ENCODE measurements at places on chromosomes 1 and 21. TPM values are rescaled to one million over a fixed set of nuclear protein-coding genes. Genes with fewer than 3 reads are reported as not detected.

DNA sequence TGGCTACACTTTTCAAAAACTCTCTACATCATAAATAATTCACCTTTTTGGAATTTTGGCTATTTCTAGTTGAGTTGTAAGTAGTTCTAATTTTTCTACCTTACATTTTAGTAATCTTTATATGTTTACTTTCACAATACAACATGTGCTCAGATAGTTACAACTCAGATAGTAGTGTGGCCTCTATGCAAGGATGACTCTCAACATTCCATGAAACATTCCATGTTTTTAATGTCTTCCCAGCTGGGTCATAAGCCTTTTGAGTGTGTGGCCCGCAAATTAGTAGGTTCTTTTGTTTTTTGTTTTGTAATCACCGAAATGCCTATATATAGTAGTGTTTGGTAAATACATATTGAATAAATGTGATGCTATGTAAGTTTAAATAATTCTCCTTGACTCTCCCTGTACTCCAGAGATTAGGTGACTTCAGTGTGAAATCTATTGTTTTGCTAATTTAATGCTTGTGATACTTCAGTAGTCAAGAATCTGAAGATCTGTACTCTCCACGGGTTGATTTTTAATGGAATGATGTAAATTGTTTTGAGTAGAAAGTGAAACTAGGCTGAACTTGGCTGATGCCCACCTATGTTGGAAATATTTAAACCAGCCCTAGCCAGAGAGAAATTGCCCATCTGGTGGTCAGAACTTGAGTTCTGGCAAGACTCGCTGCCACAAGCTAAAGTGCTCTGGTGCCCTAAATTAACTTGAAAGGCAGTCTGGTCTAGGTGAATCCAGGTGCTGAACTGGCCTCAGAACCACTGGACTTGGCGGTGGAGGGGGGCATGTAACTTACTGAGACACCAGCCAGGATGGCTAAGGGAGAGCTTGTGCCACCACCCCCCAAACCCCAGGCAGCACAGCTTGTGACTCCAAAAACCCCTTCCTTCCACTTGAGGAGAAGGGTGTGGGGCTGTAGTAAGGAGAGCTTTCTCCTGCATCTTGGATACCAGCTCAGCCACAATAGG lies 165.6 kb downstream of the USP25 start:
- no peak for DNase-seq

DNA sequence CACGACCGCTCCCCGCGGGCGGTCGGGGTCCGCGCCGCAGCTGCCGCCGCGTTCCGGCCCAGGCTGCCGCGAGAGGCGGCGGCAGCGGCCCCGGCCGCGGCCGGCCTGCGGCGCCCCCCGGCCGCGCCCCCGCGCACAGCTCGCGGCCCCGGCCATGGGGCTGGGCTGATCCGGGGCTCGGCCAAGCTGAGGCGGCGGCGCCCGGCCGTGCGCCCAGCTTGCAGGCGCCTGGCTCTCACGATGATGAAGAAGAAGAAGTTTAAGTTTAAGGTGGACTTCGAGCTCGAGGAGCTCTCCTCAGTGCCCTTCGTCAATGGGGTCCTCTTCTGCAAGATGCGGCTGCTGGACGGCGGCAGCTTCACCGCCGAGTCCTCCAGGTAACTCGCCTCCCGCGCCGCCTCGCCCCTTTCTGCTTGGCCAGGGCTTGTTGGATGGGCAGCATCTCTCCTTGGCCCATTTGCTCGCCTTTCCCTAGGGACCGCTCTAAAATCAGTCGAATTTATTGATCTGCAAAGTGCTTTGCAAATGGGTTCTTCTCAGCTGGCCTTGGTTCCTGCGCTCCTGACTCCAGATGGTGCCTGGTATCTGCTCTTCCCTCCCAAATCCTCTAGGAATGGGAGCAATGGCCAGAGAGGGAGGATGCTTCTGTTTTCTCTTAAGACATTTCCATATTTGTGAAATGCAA lies 431 bp downstream of the EEIG2 start:
- no peak for DNase-seq

DNA sequence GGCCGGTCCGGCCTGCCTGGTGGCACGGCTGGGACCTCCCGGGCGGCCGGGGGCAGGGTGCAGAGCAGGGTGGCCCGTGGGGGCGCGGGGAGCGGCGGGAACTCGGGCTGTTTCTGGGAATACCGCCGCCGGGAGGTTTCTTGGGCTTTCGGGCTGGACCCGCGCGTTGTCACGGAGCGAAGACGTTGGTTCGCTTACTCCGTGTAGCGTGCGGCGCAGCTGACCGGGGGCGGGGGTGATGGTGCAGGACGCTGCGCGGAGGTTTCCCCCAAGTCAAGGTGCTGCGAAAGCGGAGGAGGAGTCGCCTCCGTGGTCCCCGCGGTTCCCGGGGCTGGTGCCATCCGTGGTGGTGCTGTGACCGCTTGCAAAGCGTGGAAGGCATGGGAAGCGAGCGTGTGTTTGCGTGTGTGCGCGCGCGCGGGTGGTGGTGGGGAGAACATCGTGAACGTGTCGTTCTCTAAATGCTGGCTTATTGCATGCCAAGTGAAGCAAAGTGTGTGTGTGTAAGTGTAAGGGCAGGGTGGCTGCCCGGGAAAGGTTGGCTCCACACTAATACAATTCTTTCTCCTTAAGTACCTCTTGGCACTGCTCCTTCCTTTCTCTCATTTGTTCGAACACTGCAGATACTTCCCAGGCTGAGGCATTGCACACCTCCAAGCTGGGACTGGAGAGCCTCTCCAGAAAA lies 1.1 kb downstream of the RYR2 start:
- peak; percentile 31 for DNase-seq

GRCh38 chr1:203553496-203553895 lies 59.5 kb downstream of the OPTC start:
- DNase-seq: no peak

Gene CRABP2
- total RNA-seq: 0.80 TPM

Gene FAM72C
- 8.0 TPM for total RNA-seq

Gene ACTL8
- total RNA-seq: not detected

Gene ZNF648
- not detected for total RNA-seq

DNA sequence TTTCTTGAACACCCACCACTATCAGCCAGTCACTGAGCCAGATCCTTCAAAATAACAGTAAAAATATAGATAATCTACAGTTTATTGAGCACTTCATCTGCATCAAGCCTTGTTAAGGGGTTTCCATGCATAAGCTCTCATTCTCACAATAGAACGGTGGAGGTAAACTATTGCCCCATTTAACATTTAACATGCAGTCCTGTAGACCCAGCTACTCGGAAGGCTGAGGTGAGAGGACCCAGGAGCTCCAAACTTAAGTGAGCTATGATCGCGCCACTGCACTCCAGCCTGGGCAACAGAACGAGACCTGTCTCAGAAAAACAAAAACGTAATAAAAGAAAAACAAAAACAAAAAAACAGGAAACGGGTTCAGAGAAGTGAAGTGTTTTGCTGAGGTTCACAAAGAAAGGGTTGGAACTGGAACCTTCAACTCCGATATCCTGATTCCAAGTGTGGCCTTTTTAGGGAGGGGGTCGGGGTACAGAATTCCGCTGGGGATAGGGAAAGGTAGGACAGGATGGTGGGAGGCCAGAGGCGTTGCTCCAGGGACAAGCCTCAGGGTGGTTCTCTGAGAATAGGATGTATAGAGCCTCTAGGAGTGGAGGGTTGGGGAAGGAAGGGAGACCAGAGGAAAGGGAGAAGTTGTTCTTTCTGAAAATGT lies 11.6 kb upstream of the SESN2 start:
- no peak for DNase-seq

Gene CFHR2
- not detected for total RNA-seq

DNA sequence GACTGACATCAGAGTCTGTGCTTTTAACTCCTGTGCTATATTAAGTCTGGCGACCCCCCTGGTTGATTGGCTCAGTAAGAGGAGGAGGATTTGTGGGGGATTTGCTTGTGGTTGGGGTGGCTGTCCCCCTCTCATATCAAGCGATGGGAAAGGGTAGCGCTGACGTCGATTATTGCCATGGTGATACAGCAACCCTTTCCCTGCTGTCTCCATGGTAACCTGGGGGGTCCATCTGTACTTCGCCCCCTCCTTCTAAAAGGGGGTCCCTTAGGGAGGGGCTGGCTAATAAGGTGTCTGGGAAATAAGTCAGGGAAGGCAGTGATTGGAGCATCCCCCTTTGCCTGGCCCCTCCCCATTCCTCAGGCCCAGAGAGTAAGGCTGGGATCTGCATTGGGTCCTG lies 4.7 kb downstream of the FAM229A start:
- no peak for DNase-seq

- no peak for DNase-seq
These were observed 93.7 kb upstream of the ARHGEF16 start for GRCh38 chr1:3360646-3361257.

Gene ZBTB21
- total RNA-seq: 20.3 TPM

DNA sequence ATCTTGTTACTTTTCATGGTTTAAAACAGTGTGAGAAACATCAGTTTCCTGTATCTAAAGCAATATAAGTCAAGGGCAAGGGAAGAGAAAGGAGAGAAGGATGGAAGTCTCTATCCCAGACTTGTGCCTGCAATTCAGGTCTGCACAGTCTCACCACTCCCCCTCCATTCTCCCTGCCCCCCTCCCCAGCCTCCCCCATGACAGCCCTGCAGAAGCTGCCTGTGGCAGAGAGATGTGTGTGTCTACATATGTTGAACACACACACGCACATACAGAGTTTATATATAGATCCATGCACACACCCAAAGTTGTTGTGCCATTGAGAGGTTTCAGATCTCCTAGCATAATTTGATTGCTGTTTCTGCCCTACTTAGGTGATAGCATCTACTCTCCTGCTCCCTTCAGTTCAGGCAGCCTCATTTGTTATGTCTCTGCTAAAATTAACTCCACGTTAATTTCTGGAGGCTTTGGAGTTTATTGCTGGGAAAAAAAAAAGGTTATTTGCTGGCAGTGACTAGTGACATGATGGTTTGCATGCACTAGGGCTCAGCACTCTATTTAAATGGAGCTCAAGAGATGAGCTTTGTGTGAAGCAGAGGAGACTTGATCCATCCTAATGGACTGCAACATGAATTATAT lies 124.9 kb upstream of the SMYD2 start:
- no peak for DNase-seq

Gene FCRL2
- not detected for total RNA-seq

- no peak for DNase-seq
These were observed 35.0 kb downstream of the DNAJC6 start for GRCh38 chr1:65344171-65344814.

DNA sequence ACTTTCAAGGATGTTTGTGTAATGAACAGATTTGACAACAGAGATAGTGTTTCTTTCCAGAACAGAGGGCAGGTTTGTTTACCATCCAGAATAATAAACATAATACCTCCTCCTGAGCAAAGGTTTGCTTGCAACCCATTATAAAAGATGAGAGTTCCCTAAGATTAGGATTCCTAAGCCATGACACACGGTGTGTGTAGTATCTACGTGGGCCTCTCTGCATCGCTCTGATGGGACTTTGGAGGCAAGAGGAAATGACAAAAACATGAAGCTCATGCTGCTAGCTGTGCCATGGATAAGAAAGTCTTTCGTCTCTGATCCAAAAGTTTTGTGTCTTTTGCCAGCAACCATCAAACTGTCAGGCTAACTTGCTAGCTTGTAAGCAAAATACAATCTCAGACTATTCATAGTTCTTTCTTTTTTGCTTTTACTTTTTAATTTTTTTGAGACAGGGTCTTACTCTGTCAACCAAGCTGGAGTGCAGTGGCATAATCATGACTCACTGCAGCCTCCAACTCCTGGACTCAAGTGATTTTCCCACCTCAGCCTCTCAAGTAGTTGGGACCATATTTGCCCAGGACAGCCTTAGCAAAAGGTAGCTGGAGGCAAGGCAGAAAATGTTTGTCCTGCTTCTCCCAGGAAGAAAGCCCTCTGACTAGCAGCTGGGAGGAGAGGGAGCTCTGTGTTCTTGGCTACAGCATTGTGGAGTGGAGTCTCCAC lies 81.1 kb downstream of the LHX4 start:
- DNase-seq: no peak

Gene SPRR2F
- total RNA-seq: not detected

GRCh38 chr1:3219005-3219790 lies 150.2 kb downstream of the PRDM16 start:
- DNase-seq: no peak

GRCh38 chr1:96843196-96843595 lies 121.6 kb downstream of the PTBP2 start:
- no peak for DNase-seq

GRCh38 chr1:239337799-239338430 lies 48.5 kb upstream of the CHRM3 start:
- DNase-seq: no peak

DNA sequence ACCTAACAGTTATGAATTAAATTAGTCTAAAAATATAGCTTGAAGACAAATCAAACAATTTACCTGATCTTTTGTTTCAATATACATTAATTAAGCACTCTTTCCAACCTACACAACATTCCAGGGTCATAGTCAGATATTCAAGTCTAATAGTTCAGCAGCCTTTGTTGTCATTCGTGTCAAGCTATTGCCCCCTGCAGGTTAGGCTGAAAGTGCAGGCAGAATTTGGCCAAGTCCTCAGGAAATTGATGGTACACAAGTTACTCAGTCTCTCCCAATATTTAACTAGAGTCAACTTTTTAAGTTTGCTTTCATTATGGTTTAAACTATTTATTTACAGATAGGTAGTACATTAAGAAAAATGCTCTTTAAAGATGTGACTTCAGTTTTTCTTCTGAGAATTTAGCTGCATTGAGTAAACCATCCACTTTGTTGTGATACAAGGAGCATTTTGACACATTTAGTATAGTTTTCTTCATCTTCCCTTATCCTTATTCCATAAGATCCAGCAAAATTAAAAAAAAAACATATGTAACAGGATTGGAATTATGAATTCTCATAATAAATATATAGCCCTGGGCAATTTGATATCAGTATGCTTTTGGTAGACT lies 130.3 kb upstream of the DPYD start:
- peak; percentile 65 for DNase-seq

Gene TCHHL1
- not detected for total RNA-seq

DNA sequence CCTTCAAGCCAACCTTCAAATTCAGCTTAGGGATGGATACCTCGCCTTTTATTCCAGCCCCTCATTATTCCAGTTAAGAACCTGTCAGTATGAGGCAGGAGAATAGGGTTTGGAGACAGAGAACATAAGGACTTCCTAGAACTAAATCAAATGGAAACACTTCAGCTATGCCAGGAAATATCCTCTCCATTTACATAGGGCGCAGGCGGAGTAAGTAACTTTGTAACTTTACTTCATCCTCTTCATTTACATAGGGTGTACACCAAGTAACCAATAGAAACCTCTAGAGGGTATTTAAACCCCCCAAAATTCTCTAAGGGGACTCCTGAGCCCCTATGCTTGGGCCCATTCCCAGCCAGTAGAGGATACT lies 75.4 kb upstream of the ATF3 start:
- no peak for DNase-seq

DNA sequence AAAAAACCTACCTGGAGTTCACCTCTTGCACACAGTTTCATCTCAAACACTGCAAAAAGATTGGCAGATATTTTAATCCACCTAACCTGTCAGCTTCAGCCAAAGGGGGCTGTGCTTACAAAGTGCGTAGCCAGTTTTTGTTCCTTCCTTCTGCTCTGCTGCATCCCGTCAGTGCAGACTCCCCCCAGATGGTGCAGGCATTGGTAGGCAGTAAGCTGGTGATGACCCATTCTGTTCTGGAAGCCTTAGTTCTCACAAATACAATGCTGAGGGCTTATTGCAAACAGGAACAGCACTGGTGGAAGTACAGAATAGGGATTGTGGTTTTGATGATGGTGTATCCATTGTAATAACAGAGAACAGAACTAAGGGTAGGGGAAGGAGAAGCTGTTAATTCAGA lies 239.5 kb downstream of the RYR2 start:
- no peak for DNase-seq

Gene FAM163A
- total RNA-seq: not detected

Gene OLIG2
- not detected for total RNA-seq

Gene MSTO1
- 69.0 TPM for total RNA-seq

GRCh38 chr1:103177108-103177775 lies 68.9 kb upstream of the COL11A1 start:
- DNase-seq: no peak

Gene F3
- not detected for total RNA-seq

Measured in activated naive CD8-positive, alpha-beta T cell treated with anti-CD3 and anti-CD28 coated beads, Interleukin-2, amount 10 ng/mL, durations not matched to agents 7 days and 5 days (primary cell).